ENCODE measurements at places on chromosomes 2 and 18. TPM values are rescaled to one million over a fixed set of nuclear protein-coding genes. Genes with fewer than 3 reads are reported as not detected.

The MC5R gene
- not detected for total RNA-seq

The OXER1 gene
- total RNA-seq = 0.83 TPM

The HMSD gene
- total RNA-seq = not detected

The NOSTRIN gene
- total RNA-seq = 6.0 TPM

The KRTCAP3 gene
- not detected for total RNA-seq

The ELP2 gene
- 63.1 TPM for total RNA-seq

The COPS9 gene
- 235 TPM for total RNA-seq
